ENCODE measurements at places on chromosomes 5 and 9.
A peak's percentile ranks its signal among the peaks of the same experiment; 100 is the strongest.

DNA sequence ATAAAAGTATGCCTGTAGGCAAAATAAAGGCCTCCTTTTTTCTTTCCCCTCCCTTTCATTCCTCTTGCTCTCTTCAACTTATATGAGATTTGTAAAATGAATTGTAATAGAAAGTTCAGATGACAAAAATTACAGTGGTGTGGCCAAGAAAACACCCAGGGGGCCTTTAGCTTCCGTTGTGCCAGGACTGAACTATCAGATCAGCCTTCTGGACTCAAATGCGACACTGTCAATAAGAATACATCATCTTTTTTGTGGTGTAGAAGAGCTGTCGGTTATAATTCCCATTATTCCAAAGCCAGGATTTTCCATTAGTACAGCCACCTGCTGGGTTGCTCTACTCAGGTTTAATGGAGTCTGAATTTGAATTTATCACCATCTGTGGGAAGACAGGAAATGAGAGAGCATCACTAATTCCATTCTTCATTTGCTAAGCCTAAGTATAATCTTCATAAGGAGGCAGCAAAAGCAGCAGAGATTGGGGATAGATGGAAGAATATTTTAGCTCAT lies 443.4 kb downstream of the ANXA1 start:
- DNase-seq = no peak

DNA sequence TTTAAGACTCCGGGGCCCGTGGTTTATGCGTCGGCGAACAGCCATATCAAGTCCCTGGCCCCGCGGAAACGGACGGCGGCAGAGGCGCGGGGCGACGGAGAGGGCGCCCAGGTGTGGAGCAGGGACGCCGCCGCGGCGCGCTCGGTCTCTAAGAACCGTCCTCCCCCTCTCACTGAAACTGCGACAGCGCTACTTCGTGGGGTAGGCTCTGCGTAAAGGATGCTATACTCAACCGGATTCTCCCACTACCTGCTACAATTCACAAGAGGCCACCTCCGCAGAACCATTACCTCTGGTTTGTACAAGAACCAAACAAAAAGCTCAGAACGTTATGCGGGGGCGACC lies 404 bp downstream of the MRNIP start:
- DNase-seq = no peak

DNA sequence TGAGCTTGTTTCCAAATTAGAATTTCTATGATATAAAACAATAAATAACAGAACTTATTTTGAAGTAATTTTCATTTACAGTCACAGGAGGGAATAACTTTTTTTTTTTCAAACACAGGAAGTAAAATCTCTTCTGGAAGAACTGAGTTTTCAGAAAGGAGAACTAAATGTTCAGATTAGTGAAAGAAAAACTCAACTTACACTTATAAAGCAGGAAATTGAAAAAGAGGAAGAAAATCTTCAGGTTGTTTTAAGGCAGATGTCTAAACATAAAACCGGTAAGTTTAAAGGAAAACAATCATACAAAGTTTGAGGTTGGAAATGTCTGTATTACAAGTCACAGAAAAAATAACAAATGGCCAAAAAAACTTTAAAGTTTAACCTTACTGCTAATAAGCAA lies 41.6 kb downstream of the RAB14 start:
- no peak for DNase-seq

DNA sequence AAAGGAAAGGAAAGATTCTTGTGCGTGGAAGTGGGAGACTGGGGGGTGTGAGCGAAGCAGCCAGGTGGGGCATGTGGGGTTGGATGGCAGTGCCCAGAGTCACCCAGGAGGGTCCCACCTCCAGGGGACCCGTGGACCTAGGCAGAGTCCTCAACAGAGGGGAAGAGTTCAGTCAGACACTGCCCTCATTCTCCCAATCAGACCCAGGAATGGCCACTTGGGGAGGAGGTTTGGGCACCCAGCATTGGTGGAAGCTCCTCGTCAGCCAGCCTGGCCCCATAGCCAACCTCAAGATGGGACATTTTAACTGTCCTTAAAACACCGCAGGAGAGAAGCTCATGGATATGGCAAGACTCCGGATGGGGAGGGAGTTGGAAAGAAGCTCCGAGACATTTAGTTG lies 21.9 kb upstream of the LAMC3 start:
- no peak for DNase-seq

DNA sequence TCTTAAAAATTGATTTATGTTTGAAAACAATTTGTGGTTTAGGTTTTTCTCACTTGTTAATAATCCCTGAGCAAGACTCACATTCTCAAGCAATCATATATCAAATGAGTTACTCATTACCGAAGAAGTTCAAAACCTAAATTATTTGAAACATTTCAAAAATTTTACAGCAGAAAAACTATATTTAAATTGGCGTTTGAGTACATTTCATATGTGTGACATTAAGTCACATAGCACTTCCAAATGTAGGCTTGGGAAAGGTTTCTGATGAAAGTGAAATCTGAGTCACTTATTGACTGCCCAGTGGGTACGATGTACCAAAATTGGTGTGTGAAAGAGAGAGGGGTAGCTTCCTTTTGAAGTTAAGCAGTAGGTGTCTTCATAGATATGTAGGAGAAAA lies 411.4 kb upstream of the SGCD start:
- no peak for DNase-seq

GRCh38 chr5:74617202-74617601 lies 23.3 kb downstream of the ENC1 start:
- DNase-seq = no peak

GRCh38 chr5:78008356-78008967 lies 232.3 kb upstream of the TBCA start:
- DNase-seq = peak; percentile 60

DNA sequence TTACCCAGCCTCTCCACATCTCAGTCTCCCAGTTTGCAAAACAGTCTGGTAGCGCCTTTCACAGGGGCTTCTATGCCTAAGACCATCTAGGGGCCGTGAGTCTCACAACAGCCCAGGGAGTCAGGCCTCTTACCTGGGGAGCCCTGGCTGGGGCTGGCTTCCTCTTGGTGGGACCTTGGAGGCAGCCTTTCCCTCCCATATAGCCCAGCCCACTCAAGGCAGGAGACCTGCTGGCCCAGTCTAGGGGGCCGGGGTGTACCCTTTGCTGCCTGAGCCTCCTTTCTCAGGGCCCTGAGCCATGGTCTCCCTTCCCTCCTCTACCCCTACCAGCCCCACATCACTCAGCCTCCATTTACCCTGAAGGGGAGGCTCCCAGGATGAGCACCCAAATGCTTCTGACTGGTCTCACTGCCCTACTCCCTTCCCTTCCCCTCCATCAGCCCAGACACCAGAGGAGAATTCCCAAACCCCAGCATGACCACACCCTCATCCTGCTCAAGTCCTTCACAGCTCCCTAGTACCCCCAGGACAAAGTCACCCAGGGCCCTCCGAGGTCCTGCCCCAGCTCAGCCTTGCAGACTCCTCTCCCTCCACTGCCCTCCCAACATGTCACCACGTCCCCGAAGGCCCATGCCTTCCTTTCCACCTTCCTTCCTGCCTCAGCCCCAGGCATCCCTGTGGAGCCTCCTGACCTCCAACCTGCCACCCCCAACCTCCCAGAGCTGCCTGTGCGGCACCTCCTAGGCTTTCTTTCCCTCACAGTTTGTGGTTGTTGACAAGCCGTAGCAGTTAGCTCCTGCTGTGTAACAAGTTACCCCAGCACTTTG lies 55.3 kb downstream of the BARX1 start:
- no peak for DNase-seq
